Left lung (tissue), 14 donors: ENCODE measurements at places on chromosomes 4 and X. TPM values are rescaled to one million over a fixed set of nuclear protein-coding genes. Genes with fewer than 3 reads are reported as not detected.

DNA sequence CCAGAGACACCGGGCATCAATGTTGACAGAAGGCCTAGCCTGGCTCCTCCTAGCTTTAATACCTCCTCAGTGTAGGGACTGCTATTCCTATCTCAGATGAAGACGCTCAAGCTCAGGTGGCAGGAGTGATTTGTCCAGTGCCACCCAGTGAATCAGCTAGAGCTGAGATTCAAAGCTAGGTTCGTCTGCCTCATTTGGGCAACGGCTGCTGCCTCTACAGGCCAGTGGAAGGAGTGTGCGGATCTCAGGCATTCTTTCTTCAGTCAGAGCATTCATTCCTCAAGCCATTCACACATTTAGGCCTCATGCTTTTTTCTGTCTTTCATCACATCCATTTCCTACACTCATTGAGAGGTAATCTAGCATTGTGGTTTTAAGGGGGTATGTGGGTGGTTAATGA is 7.3 kb downstream of the TSR2 start:
- no peak for DNase-seq

ZFP42 gene
- total RNA-seq, result not detected

- no peak for DNase-seq
Measured at GRCh38 chr4:157885811-157886210, 287.0 kb downstream of the GASK1B start.

GAB1 gene
- total RNA-seq, result 43.5 TPM

GRCh38 chr4:127217586-127218229 is 415.0 kb upstream of the INTU start:
- no peak for DNase-seq

EGF gene
- 4.3 TPM for total RNA-seq

DNA sequence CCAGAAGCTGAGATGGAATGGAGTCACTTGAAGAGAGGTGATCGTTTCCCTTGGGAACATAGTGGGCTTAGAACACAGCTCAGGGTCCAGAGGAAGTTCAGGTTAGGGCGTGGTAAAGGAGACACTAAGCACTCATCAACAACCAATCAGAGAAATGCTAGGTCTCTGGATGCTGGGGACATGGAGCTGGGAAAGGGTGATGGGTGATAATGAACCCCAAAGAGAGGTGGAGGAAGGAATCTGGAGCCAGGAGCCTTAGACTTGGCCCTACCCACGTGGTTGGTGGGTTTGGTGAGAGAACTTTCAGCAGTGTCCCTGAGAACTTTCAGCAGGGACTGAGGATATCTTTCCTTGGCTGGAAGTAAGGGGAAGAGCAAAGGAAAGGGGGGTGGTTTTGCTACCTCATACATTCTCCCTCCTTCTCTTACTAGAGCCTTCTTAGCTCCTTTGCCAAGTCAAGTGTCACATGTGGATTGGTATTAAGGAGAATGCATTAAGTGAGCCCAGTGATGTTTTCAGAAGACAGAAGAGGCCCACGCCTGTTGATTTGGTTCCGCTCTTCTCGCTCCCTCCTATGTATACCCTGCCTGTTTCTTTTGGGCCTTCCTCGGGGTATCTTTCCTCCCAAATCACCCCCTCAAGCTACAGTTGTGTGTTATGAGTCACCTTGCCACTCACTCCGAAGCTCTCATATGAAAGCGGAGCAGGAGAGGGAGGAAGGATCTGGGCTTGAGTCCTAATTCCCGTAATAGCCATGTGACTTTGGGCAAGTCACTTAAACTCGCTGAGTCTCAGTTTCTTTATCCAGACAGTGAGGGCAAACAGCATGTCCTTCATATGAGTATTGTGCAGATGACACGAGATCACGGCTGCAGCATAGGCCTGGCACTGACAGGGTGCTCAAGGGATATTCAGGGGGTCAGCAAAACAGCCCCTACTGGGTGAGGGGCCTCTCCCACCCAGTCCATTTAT is 63.1 kb downstream of the TSC22D3 start:
- DNase-seq, result no peak

- DNase-seq, result no peak
Measured at GRCh38 chrX:42797651-42798269, 19.8 kb upstream of the PPP1R2C start.

DNA sequence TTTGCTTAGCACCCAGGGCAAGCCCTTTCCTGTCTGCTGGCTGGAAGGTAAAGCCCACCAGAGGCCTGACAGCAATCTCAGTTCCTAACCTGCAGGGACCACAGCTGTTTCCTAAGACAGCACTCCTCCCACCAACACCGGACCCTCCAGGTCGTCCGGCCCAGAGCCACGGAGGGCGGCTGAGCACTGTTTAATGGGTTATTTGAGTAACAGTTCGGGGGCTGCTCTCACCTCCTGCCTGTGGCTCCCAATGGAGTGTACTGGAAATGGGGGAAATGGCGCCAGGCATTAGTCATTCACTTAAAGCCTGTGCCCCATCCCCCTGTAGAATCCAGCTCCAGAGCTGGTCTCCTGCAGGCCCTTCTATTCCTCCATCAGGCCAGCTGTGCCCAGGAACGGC is 81.6 kb upstream of the ADRA2C start:
- DNase-seq, result no peak

DNA sequence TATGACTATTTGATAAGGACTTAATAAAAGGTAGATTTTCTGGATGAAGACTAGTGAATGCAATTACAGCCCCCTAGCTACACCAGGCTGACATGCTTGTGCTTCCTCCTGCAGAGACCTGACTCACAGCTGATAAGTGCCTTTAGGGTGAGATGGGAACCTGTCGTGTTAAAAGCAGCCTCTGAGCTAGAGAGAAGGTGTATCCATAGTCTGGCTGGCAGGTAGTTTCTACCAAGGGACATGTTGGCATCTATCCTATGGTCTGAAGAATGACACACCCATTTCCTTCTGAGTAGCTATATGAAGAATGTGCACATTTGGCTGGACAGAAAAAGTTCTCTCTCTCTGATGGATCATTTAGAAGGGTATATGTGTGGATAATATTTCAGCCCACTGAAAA is 64.1 kb downstream of the PARM1 start:
- DNase-seq, result no peak

DNA sequence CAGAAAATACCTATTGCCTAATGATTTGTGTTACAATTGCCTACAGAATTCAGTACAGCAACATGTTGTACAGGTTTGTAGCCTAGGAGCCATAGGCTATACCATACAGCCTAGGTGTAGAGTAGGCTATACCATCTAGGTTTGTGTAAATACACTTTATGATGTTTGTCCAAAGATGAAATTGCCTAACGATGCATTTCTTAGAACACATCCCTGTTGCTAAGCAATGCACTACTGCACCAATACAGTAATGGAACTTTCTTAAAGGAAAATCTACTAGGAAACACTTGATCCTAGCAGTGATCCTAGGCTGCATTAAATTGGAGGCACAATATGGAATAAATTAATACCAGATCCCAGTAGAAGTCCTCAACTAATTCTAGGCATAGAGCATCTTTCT is 18.3 kb downstream of the NOA1 start:
- no peak for DNase-seq

- DNase-seq, result peak; percentile 10
Measured at GRCh38 chr4:177937041-177937440, 494.8 kb upstream of the AGA start.

GRCh38 chrX:2848871-2849301 is 20.2 kb downstream of the GYG2 start:
- DNase-seq, result no peak

DNA sequence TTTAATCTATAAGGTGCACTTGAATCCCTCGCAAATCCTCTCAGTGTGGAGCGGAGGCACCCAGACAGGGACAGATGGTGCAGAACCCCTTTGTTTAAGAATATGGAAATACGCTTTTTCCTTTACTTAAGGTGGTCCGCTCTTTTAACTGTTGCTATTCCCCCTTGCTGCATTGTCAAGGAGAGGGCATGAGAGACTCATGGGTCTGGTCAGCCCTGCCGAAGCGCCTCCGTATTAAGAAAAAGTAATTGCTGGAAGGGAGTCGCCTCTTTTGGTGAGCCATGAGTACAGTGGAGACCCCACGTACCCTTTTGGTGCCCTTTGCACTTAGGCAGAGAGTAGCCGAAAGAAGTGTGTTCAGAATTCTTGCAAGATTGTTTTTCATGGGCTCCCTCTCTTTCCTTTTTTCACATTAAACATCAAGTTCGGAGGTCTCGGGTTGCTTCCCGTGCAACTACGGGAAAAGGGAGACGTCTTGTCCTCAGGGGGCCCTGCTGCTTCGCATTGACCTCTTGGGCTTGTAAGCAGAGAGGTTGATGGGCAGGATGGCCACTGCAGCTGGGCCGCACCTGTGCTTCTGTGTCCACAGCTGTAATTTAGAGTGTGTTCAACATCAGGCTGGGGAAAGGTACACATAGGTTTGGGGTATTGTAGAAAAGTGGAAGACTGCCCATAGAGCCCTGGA is 109.6 kb downstream of the SPRY1 start:
- no peak for DNase-seq

BTK gene
- 26.6 TPM for total RNA-seq

GRCh38 chrX:119981286-119982070 is 37.9 kb upstream of the NKAP start:
- no peak for DNase-seq

ZNF185 gene
- 11.5 TPM for total RNA-seq

F8A2 gene
- total RNA-seq, result not detected

GRCh38 chr4:11106190-11106589 is 322.5 kb downstream of the HS3ST1 start:
- DNase-seq, result no peak

DNA sequence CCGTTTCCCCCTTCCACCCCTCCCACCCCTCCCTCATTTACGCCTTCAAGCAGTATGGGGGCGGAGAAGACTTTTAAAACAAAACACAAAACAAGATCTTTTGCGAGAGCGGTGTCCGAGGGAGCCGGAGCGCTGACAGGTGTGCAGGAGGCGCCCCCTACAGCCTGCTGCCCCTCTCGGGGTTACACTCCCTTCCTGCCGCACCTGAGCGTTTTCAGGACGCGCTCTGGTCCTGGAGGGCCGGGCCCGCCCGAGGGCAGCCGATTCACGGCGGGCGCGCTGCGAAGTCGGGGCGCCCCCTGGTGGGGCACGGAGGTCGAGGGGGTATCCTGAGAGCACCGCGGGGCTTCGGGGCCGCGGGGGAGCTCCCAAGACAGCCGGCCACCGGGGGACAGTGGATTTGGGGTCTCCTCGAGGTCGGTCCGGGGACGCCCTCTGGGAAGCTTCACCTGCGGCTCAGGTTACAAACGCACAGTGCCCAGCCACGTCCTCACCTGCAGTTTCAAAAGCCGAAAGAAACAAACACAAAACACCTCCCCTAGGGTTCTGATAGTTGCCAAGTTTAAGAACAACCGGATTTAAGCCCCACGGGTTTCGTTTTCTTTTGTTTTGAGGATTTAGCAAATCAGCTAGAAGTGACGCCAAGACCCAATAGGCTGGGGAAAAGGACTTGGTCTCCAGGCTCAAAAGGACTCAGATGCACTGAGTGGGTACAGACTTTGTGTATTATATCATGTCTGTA is 8.0 kb upstream of the NEUROG2 start:
- DNase-seq, result peak; percentile 93

- DNase-seq, result no peak
Measured at GRCh38 chrX:150158554-150159332, 204.4 kb upstream of the MAMLD1 start.

DNA sequence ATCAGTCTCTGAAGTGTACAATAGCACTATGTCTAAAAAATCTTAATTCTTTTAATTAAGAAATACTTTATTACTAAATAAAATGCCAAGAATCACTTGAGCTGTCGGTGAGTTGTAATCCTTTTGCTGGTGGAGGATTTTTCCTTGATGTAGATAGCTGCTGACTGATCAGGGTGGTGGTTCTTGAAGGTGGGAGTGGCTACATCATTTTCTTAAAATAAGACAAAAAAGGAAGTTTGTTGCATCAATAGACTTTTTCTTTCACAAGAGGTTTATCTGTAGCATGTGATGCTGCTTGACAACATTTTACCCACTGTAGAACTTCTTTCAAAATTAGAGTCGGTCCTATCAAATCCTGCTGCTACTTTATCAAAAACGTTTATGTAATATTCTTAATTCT is 68.8 kb upstream of the ZC4H2 start:
- DNase-seq, result no peak

- no peak for DNase-seq
Measured at GRCh38 chr4:118983831-118984230, 95.2 kb downstream of the SYNPO2 start.
